ENCODE measurements at places on chromosomes 5 and 9.
A peak's percentile ranks its signal among the peaks of the same experiment; 100 is the strongest.

GRCh38 chr5:143933451-143933850, 121.5 kb downstream of the HMHB1 start:
- no peak for DNase-seq

- no peak for DNase-seq
Measured at GRCh38 chr9:107932046-107932445, 442.5 kb upstream of the KLF4 start.

DNA sequence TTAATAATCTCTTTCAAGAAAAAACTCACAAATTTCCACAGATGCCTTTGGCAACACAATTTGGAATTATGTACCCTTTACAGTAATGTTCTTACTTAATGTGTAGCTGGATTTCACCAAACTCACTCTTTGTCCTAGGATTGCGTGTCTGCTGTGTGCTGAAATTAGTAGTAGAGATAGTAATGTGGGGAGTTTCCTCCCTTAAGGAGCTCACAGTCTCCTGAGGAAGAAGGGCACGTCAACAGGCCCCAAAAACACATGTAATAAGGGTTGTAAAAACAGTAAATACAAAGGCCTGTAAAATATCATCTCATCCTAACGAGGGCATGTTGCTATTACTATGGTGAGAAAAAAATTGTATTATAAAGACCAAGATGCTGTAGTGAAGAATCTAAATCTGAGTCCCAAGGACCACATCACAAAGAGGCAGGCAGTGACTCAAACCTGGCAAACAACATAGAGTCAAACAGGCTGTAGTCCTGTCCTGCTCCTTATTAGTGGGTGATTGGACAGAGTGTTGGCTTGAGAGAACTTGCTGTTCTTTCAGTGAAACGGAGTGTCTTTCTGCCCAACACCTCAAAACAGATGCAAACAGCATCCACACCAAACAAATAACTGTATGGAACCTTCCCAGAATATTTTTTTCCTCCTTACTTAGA, 83.2 kb upstream of the PAPPA start:
- no peak for DNase-seq

- DNase-seq: peak; percentile 54
Measured at GRCh38 chr5:25006734-25007133, 362.0 kb upstream of the CDH10 start.

GRCh38 chr5:140549237-140550144, 2.0 kb downstream of the EIF4EBP3 start:
- DNase-seq: no peak

DNA sequence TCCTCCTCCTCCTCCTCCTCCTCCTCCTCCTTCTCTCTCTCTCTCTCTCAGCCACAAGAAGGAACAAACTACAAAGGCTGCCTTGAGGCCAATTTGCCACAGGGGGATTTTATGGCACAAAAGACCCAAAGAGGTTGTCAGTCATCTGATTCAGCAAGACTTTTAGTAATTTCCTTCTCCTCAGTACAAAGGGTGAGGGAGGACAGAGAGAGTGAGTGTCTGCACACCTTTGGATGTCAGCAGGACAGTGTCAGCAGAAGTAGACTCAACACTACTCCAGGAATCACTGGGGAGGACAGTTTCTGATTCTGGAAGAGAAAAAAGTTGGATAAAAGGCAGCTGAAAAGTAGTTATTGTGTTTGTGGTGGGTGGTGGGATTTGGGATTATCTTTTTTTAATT, 13.6 kb downstream of the TIMD4 start:
- no peak for DNase-seq
